Stimulated activated CD8-positive, alpha-beta memory T cell treated with anti-CD3 and anti-CD28 coated beads, Interleukin-2, amount 100 ng/mL, for 1 hour (primary cell): ENCODE measurements at places on chromosomes 1 and 21.

DNA sequence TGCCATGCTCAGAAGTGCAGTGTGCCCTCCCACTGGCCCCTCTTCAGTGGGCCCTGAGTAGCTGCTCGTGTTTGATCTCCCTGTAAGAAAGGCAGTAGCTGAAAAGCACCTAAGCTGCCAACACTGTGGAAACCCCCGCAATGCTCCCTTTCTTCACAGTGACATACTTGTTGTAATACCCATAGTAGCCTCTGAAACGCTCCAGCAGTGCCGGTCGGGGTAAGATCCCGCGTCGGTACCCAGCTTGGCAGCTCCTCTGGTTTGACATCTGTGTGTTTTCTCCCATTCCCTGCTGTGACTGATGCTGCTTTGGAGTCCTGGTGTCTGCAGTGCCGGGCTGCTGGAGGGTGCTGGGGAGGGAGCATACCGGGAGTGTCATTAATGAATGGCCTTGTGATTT is 3.6 kb downstream of the CHAF1B start:
- DNase-seq, result no peak

DNA sequence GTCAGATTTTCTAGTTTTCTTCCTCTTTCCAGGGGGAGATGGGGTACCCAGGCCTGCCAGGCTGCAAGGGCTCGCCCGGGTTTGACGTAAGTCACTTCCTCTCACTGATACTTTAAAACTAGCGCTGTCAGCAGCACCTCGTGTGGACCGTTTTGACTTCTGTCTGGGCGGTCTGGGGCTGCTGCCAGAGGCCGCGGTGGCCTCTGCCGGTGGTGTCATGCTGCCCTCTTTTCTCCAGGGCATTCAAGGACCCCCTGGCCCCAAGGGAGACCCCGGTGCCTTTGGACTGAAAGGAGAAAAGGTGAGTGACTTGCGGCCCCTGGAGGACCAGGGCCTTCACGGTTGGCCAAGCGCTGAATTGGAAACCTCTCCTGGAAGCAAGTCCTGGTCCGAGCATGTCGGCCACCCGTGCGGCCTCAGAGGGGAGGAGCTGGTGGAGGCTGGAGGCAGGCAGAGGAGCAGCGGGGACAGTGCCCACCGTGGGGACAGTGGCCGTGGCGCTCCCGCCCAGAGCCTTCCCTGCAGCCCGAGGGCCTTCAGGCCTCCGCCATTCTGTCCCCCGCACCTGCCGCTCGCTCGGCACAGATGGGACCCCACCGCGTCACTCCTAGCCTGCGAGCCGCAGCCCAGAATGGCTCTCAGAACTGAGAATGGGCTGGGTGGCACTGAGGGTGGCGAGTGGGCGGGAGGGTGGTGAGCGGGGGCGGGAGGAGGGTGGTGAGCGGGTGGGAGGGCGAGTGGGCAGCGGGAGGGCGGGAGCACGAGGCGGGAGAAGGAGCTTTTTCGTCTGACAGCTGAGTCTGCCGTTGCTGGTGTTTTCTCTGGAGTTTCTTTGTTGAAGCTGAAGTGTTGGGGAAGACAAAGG is 9.4 kb downstream of the COL6A1 start:
- no peak for DNase-seq

GRCh38 chr1:160365325-160365724 is 1.5 kb upstream of the NHLH1 start:
- DNase-seq, result no peak

DNA sequence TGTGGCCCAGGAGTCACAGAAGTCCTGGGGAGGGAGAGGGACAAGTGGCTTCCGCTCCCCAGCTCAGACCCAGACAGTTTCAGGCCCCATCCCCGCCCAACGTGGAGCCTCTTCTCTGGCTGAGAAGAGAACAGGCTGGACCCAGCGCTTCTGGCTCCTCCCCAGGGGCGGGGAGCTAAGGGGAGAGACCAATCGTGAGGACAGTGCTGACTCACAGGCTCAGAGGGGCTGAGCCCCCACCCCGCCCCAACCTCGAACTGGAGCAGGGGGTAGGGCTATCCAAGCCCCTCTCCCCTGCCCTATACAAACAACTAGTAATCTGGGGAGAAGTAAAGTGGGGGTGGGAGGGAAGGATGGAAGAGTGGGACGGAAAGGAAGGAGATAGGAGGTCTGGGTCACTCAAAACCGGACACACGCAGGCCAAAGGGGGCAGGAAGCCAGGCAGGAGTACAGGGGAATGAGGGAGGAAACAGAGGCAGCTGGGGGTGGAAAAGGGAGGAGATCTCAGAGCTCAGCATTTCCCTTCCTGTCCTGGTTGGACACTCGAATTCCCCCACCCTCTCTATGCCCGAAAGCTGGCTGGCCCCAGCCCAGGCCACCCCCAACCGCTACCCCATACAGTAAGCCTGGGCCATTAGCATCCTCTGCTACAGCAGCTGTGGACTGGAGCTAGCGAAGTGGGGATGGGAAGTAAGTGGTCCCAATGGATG is at the start of gene SHC1:
Gene SHC1, minus strand, starts transcription at position 117 of the 710 bp plus-strand sequence. CDS start 221 bp downstream, outside the sequence.
- DNase-seq, result no peak

- no peak for DNase-seq
These were observed 22.8 kb downstream of the A3GALT2 start for GRCh38 chr1:33297911-33298622.

DNA sequence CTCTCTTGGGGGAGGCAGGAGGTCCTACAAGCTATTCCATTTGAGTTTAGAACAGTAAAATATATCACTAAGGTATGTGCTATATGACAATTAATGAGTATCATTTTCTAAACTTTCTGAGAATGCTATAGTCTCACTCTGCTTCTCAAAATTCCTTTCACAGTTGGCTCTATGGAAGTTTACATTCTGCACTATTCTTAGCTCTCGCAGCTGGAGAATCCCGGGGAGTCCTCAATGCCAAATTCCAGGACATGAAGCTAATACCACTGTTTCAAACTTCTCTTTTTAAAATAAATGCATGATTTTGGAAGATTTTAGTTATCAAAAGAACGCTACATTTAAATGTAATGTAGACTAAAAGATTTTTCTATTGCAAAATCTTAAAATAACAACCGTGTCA is 22.4 kb upstream of the PALMD start:
- no peak for DNase-seq
